Stimulated activated CD4-positive, alpha-beta T cell treated with anti-CD3 and anti-CD28 coated beads, Interleukin-4, amount 100 ng/mL, for 48 hours (primary cell): ENCODE measurements at places on chromosomes 13 and 19.

GRCh38 chr19:30178721-30179402 is 193.3 kb upstream of the ZNF536 start:
- DNase-seq, result no peak

GRCh38 chr13:113062691-113063090 is 42.9 kb upstream of the F7 start:
- DNase-seq, result no peak

- no peak for DNase-seq
These were observed 12.0 kb downstream of the CERS4 start for GRCh38 chr19:8221161-8221560.

GRCh38 chr19:18292810-18293641 is 11.6 kb upstream of the JUND start:
- DNase-seq, result peak; percentile 60

DNA sequence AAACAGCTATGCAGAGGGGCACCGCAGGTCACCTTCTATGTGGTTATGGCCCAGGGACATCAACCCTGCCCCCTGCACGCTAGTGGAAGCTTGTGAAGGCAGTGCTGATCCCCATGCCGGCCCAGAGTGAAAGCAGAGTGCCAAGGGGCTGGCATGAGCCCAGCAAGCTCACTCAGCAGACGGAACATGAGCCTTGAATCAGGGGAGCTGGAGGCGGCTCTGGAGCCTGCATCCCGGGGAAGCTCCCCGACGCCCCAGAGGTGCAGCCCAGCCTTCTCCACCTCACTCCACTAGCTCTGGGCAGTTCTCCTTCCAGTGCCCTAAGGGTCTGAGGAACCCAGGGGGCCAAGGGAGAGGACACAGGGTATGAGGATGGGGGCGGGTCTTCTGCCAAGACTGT is 19.0 kb upstream of the ISYNA1 start:
- DNase-seq, result no peak

DNA sequence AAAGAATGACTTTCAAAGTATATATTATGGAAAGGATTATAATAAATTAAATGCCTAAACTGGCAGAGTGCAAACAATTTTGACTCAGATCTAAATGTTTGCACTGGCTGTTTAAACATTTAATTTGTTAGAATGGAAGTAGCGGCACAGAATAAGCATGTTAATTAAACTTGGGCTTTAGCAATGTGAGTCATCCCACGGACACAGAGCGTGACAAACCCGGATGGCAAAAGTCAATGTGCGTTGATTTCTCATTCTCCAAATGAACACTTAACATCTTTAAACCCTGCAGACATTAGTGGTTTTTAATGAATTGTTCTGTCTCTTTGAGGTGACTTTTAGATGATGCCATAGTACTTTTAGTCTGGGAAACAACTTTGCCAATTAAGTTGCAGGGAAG is 38.4 kb downstream of the PCDH8 start:
- no peak for DNase-seq

GRCh38 chr19:1261538-1261797 is 7.7 kb upstream of the CIRBP start:
- DNase-seq, result no peak

GRCh38 chr19:29645491-29645867 is 19.8 kb upstream of the PLEKHF1 start:
- DNase-seq, result no peak

GRCh38 chr19:3698974-3699740 is 1.1 kb downstream of the PIP5K1C start:
- DNase-seq, result peak; percentile 27

DNA sequence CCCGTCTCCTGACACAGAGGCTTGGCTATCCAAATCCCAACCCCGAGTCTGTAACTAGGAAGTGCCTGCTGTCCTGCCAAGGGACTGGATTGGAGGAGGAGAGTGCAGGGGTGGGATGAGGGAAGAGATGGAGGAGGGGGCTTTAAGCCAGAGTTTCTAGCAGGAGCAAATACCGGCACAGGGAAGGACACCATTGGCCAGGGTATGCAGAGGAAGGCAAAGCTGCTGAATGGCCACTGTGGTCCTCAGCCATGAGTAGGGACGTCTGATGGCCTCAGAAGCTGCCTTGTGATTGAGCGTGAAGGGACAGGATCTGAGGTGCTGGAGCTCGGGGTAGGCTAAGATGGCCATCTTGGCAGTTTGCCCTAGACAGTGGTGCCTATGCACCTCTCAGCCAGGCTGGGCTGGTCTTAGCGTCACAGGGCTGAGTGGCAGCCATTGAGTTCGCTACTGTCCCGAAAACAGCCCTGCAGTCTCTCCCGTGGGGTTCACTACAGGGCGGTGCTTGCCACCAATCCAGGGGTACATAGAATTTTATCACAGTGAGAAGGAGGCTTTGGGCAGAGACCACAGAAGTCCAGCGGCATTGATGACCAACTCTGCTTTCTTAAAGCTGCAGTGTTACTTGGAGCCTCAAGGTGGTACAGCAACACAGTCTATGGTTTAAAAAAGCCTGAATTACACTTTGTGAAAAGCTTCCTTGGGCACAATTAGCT is 61.8 kb downstream of the AKAP11 start:
- no peak for DNase-seq

DNA sequence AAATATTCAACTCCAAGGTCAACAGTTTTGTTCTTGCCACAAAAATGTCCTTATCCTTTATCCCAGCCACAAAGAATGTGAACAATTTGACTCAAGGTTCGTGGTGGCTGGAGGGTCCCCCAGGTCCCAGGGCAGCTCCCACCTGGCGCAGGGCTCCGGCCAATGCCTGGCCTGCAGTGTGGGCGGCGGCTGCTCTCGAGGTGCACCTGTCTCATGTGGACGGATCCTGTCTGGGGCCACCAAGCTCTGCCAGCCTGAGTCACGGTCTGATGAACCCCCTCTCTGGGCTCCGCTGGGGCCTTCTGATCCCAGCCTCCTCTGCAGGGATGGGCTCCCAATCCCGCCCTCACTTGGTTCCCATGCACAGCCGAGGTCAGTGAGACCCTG is 49.4 kb downstream of the GAS6 start:
- DNase-seq, result no peak

DNA sequence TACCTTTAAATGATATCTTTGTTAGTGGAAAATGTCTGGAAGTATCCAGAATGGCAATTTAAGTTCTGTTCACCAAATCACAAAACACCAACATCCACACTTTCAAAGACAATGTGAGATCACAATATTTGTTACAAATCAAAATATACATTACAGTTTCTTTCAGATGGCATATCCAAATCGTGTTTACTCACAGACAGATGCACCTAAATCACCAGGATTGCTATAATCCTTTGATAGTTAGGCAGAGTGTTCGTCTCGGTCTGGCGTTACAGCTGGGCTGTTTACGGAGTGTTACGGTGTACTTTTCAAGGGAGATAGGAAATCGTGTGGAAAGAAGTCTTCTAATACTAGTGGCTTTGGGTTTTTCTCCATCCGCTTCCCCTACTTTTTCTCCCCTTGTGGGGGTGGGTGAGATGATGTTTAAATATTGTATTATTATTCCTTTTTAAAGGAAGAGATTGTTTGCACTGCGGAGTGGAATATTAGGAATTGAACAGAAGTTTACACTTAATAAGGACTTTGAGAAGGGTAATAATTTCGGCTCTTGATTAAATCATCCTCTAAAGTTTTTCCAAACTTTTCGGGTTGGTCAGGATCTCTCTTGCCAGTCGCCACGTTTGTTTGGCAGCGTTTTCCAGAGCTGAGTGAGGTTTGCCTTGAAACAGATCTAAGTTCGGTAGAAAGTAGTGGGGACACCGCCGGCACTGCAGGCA is 1.8 kb downstream of the MAB21L1 start:
- no peak for DNase-seq

GRCh38 chr13:94702181-94703041 is 9.9 kb downstream of the SOX21 start:
- DNase-seq, result no peak

DNA sequence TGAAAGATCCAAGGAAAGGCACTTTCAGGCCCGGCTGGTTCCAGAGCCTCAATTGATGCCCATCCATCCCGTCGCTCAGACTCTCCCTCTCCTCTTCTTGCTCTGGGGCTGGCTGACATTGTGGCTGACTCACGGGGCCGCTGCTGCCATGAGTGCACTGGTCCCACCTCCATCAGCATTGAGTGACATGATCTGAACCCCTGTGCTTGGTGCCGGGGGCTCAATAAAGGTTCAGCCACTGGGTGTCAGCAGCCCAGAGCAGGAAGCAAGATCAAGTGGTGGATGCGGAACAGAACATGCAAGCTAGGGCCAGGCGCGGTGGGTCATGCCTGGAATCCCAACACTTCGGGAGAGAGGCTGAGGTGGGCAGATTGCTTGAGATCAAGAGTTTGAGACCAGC is 39.5 kb downstream of the COMP start:
- DNase-seq, result no peak

DNA sequence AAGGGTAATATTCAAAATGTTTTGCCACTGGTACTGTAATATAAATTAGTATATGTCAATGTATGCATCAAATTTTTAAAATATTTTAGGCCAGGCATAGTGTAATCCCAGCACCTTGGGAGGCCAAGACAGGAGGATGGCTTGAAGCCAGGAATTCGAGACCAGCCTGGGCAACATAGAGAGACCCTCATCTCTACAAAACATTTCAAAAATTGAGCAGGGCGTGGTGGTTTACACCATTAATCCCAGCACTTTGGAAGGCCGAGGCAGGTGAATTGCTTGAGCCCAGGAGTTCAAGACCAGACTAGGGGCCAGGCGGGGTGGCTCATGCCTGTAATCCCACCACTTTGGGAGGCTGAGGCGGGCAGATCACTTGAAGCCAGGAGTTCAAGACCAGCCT is 14.1 kb upstream of the STRN4 start:
- no peak for DNase-seq

GRCh38 chr19:32800754-32801153 is 68.8 kb downstream of the SLC7A9 start:
- no peak for DNase-seq

- no peak for DNase-seq
These were observed 13.1 kb upstream of the LAMP1 start for GRCh38 chr13:113283904-113284303.

DNA sequence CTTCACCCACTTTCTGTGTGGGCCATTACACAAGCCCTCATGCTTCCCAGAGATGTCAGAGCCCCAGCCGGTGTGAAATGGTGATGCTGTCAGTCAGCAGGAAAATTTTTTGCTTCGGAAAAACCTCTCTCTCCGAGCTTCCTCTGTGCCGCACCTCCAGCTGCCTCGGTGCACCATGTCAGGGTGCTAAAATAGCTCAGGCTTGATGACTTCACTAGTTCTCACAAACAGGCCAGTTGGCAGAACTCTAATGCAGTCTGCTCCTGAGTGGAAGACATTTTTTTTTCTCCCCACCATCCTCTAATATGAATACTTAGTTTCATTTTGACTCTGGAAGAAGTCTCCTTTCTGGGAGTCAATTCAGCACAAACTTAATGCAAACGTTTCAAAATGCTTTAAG is 71.3 kb downstream of the KLF12 start:
- peak; percentile 33 for DNase-seq

- DNase-seq, result peak; percentile 76
These were observed 29.7 kb downstream of the GPX4 start for GRCh38 chr19:1133471-1133929.

- DNase-seq, result no peak
These were observed 46.5 kb upstream of the RCBTB2 start for GRCh38 chr13:48579165-48579918.

- no peak for DNase-seq
These were observed 636 bp upstream of the FOXO1 start for GRCh38 chr13:40666933-40667621.

DNA sequence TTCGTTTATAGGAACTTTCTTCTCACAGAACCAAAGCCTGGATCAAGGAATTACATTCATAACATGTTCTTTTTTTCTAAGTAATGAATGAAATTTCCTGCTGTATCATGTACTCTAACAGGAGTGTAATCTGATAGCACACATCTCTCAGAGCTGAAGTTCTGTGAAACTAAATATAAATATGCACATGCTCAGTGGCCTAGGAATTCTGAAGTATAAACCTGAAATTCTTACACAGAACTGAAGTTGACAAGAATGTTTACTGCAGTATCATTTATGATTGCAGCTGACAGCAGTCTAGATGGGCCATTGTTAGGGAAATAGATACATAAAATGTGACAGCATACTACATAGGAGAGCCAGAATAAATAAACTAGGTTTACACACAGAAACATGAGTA is 54.5 kb downstream of the USP12 start:
- DNase-seq, result no peak

GRCh38 chr13:106466691-106467426 is 68.6 kb downstream of the EFNB2 start:
- no peak for DNase-seq

- no peak for DNase-seq
These were observed 12.8 kb upstream of the SCN1B start for GRCh38 chr19:35017507-35017906.
